ENCODE measurements at places on chromosomes 6 and 20.

DNA sequence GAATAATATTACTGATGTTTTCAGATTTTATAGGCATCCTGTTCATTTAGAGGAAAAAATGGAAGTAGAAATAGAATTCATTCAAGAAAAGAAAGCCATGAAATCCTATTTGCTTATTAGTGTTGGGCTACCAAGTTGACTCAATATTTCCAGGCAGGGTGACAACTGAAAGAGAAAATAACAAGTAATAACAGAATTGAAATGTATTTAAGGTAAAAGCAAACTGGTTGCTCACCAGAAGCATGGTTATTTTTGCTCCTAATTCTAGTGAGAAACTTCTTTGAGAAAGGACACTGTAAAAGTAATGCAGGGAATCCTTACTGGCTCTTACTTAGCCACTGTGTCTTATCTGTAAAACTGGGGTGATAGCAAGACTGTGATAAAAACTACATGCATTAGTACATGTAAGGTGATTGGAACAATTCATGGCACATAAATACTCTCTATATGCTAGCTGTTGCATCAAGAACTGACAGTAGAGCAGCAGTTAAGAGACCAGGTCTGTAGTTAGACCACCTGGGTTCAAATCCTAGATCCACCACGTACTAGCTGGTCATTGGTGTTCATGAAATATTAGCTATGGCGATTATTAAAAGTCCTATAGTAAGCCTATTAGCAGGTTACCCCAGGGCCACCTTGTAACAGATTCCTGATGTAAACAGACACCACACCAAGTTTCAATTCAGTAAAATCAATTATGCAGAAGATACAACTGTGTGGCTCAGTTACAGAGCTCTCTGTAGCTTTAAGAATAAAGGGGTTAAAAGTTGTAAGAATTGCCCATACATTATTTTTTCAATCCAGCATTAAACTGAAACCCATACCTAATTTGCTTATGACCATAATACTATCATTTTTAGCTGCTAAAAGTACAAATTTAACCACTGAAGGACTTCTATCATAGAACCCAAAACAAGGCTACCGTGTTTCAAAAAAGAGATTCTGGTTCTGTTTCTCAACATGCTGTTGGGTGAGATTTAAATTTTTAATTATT, 159.2 kb upstream of the COL21A1 start:
- DNase-seq = no peak

DNA sequence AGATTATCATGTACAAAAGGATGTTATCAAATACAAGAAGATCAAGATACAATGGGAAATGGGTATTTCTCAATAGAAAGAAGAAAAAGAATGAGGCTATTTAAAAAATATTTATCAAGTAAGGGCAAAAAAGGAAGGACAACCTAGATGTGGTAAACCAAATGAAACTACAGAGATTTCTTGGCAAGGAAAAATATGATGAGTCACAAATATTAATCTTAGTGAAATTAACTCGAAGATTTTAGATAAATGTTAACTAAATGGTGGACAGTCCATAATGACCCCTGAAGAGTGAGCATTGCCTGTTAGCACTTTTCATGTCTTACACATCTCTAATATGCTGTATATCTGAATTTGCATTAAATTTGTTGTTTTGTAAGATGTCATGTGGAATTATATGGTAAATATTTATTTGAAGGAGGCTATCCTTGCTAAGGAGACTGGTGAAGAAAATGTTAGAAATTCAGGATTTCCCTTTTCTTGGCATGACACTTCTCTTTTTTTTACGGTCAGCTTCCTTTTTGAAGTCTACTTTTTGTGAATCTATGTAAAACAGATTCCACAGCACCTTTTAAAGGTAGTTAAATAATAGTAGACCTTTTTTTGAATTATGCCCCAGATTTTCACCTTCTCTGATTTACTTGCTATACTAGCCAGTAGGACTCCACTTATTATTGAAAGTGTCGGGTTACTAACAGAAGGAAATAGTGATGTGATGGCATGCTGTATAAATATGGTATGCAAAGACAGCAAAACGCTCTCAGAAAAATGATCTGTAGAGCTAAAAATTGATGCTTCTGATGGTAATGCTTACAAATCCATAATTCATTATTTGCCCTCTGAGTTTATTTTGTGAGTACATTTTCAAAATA, 120.5 kb downstream of the HIVEP1 start:
- DNase-seq = no peak

DNA sequence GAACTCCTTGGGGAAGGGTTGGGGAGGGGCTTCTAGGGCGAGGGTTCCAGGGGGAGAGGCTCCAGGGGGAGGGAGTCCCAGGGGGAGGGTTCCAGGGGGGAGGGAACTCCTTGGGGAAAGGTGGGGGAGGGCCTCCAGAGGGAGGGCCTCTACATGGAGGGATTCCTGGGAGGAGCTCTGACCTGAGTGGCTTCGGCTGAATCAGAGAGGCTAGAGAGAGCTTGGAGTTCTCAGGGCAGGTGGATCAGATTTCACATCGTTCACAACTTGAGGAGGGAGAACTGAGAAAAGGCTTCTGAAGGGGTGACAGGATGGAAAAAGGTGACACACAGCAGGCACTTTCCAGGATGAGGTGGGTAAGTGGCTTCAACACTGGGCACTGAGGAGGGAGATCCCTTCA, 49.1 kb downstream of the DAAM2 start:
- DNase-seq = peak; percentile 16

GRCh38 chr6:133945158-133945557, 7.9 kb upstream of the TBPL1 start:
- no peak for DNase-seq

DNA sequence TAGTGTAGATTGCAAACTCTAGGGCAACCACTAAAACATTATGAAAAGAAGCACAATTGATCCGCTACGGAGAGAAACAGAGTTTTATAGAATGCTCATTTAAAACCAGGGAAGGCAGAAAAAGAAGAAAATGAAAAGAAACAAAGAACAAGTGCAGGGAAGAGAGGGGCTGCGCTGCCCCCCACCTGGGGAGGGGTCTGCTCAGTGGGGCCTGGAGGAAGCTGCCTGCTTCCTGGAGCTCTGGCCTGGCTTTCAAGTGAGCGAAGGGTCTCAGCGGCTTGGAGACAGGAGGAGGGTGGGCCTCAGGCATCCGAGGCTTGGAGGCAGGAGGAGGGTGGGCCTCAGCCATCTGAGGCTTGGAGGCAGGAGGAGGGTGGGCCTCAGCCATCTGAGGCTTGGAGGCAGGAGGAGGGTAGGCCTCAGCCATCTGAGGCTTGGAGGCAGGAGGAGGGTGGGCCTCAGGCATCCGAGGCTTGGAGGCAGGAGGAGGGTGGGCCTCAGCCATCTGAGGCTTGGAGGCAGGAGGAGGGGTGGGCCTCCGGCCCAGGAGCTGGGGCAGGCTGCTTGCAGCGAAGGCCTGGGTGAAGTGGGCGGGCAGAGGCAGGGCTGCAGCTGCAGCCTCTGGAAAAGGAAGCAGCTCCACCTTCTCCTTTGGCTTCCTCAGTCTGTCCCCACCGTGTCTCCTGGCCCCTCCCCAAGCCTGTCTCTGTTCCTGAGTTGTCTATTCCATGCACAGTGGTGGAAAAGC, 406.3 kb downstream of the TAF4 start:
- DNase-seq = no peak

DNA sequence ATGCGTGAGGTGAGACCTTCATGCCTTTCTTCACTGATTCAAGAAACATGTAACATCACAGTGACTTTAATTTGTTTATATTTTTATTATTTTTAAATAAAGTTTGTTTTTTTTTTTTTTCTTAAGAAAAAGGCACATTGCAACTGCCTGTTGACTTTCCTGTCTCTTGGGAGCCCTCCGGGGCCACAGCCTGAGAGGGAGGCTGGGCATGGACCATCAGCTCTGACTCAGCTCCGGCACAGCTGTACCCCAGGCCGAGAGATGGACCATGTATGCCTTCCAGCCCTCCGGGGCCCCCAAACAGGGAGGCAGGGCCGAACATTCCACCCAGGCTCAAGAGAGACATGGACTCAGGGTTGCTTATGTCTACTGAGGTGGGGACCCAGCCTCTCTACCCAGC, 99.9 kb downstream of the NFATC2 start:
- DNase-seq = no peak

DNA sequence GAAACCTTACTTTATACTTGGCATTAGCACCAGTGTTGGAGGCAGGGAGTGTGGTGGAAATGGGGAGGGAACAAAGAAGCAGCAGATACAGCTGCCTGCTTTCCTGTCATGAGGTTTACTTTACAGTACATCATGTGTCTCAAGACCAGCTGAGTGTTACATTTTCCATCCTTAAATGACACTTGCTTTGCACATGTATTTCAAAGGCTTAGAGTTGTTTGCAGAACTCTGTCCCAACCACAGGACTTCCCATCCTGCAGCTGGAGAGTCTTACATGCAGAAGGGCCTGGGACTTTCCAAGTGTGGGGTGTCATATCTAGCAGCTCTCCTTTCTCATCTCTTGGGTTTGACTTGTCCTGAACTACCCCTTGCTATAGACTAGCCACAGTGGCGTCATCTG, 395.9 kb downstream of the DHX35 start:
- no peak for DNase-seq

GRCh38 chr6:29011276-29011734, 6.2 kb upstream of the ZNF311 start:
- DNase-seq = no peak

GRCh38 chr20:2932498-2932897, 59.2 kb downstream of the PTPRA start:
- no peak for DNase-seq

DNA sequence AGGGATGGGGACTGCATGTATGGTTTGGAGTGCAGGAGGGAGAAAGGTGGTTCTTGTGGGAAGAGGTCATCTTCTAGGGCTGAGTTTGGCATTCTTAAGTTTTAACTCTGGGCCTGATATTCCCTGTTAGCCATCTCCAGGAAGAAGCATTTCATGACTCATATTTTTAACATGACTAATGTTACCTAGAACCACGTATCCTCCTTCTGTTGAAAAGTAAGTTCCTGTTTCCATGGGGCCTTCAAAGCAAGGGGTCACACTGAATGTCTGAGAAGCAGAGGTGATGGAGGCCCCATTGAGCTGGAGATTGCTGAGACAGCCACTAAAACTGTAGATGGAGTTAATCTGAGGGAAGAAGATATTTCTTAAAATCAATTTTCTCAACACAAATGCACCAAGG, 30.2 kb downstream of the FAM229B start:
- no peak for DNase-seq

- no peak for DNase-seq
These were observed 3.7 kb upstream of the PMEPA1 start for GRCh38 chr20:57713505-57713903.

DNA sequence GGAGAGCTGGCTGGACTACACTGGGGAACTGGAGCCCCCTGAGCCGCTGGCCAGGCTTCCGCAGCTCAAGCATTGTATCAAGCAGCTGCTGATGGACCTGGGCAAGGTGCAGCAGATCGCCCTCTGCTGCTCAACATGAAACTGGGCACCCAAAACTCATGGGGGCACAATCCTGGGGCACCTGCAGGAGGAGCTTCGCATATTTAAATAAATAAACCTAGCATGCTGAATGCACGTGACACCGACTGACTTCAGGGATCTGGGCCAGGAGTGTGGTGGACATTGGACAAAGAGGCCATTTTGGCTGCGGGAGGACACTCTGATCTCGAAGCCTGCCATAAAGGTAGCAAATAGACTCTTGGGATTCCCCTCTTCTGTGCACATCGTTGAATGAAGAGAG, 6.8 kb downstream of the SCAND1 start:
- no peak for DNase-seq

DNA sequence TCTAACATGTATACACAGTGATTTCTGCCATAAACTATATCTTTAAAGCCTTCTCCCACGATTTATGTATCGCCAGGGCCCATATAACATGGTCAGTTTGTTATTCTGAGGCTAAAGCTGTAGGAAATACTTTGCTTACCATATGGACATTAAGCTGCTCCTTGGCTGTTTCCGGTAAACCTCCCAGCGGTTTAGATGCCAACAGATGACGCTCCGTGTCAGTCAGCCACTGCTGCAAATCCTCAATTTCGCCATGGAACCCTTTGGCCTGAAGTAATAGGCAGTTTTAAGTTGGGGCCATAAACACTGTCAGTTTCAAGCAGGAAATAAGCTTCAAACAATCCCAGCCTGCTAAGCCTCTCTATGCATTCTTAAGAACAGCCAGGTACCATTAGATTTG, 145.4 kb downstream of the DST start:
- no peak for DNase-seq

DNA sequence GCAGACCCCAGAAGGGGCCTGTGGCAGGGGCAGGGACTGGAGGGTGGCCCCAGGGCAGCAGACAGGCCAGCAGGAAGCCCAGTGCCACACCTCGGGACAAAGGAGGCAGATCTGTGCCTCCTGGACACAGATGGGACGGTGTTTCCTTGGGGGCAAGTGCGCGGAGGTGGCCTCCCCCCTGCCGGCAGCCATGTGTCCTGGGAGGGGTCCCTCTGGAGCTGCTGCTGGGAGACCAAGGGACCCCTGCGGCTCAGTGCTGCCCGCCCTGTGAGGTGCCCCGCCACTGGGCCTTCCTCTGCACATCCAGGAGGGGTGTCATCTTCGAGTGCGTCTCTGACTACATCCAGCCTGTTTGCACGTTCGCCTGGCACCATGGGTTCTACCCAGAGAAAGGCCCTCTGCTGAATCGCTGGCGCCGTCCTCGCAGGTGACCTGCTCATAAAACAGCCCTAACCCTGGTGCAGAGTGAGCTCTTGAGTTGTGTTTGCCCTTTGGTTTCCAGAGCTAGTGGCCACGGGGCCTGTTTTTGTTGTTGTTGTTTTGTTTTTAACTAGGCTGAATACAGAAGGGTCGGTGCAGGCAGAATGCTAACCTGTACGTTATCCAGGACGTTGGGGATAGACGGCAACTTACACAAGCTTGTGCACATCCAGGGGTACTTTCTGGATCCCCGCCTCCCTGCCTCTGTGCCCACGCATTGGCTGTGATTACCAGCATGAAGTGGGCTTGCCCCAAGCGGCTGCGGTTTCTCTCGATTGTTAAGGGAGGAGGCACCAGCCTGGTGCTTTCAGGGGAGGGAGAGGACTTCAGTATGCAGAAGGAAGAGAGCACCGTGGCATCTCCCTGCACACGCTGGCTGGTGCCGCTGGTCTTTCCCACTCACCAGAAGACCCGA, 1.3 kb upstream of the KCNQ2 start:
- DNase-seq = no peak

DNA sequence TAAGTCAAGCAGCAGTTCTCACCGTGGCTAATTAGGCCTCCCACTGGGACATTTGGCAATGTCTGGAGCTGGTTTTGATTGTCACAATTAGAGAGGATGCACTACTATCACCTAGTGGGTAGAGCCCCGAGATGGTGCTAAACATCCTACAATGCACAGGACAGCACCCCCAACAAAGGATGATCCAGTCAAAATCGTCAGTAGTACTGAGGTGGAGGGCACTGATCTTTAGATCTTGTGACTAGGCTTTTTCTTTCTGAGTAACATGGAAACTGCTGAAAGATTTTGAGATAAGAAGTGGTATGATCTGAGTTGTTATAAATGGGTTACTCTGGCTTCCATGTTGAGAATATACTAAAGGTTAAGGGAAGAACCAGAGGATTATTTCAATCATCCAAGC, 12.0 kb downstream of the UBD start:
- DNase-seq = no peak

GRCh38 chr6:16632101-16632500, 129.2 kb downstream of the ATXN1 start:
- DNase-seq = no peak

GRCh38 chr6:148682990-148683389, 63.8 kb upstream of the UST start:
- no peak for DNase-seq

Data from NCI-H1436 treated with DMSO at 0.1 percent for 48 hours (cell line).